Caco-2 (cell line): ENCODE measurements at places on chromosomes 13 and 19.

DNA sequence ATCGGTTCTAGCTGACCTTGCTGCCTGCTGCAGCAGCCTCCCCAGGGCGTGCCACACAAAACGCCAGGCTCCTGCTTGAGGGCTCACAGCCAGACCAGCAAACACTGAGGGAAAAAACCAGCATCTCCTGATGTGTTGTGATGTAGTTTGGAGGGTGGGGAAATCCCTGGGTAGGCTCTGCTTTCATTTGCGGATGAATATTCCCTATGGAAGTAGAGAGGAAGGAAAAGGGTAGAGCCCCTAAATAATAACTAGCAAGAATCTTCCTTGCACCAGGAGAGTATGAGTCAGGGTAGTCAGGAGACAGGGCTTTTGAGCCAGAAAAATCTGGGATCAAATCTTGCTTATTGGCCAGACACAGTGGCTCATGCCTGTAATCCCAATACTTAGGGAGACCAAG is 545.3 kb downstream of the RFC3 start:
- no peak for DNase-seq

- DNase-seq, result peak; percentile 67
These were observed 1.2 kb upstream of the EEF2 start for GRCh38 chr19:3986260-3987041.

DNA sequence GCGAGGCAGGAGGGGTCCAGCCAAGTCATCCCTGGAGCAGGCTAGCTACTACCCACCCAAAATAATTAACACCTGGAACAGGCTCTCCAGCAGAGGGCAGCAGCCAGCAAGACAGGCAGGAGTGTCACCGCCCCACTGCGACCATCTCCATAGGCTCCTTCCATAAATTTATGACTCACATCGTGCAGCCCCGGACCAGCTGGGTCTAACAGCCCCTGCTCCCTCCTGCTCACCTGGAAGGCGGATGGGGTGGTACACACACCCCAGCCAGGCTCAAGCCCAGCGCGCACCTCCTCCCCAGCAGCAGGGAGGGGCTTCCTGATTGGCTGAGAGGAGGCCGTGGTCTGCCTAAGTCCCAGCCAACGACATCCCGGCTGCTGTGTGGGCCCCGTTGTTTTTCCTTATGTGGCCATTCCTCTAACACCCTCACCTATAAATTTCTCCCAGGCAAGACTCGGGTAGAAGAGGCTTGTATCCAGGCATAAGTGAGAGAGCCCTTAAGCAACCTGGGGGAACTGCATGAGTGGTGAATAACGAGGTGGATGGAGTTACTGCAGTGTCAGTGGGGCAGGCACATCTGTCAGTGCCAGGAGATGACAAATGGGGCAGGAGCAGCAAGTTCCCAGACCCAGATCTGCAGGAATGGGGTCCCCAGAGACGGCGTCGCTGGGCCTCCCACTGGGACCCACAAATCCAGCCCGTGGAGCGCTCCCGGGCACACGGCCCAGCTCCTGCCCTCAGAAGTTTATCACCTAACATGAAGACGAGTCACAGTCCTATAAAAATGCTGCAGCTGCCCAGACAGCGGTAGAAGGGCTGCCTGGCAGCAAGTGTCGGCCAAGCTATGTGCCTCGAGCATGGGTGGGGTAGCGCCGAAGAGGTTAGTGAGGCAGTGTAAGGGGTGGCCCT is 43.1 kb downstream of the CEBPG start:
- DNase-seq, result peak; percentile 86

DNA sequence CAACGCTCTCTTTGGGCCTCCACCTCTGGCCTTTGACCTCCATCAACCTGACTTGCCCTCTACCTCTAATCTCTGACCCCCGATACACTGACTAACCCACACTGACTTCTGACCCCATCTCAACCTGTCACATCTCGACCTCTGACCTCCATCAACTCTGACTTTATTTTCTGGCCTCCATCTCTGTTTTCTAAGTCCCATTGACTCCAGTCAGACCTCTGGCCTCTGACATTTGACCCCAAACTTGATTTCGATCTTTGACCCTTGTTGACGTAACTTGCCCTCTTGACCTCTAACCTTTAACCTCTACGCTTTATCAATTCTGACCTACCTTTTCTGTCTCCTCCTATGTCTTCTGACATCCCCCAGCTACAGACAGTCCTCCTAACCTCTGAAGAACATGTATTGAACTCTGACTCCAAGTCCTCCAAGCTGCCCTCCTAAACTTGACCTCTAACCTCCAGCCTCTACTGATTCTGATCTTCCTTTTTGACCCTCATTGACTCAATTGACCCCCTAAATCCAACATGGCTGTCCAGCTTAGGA is 780 bp downstream of the ACP4 start:
- DNase-seq, result no peak

DNA sequence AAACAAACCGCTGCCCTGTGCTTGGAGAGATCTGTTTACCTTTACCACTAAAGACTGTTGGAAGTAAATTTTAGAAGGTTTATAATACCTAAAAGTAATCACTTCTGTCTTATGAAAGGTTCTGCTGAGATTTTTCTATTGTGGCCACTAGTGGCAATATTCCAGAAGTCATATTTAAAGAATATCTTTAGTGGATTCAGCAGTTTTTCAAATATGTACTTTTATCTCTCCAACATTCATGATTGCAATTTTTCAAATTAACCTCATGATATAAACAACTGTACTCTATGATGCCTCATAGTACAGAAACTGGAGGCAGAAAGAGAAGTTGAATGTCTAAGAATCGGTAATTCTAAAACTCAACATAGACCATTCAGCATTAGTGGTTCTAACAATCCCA is 53.2 kb upstream of the USPL1 start:
- DNase-seq, result no peak

DNA sequence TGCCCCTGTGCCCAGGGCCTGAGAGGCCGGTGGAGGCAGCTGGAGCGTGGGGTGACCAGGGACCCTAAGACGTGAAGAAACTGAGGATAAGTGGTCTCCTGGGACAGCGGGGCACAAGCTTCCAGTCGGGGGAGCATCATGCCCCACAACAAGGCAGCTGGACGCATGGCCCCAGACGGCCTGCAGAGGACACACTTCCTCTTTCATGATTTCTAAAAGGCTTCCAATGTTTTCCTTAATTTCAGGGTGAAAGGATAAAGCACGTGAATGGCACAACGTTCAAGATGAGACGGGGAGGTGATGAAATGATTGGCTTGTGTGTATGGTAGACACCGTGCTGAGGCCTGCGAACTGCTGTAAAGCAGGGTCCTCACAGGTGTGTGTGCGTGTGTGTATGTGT is 20.2 kb upstream of the MYDGF start:
- no peak for DNase-seq

- no peak for DNase-seq
These were observed 62.5 kb upstream of the F7 start for GRCh38 chr13:113043001-113043630.

DNA sequence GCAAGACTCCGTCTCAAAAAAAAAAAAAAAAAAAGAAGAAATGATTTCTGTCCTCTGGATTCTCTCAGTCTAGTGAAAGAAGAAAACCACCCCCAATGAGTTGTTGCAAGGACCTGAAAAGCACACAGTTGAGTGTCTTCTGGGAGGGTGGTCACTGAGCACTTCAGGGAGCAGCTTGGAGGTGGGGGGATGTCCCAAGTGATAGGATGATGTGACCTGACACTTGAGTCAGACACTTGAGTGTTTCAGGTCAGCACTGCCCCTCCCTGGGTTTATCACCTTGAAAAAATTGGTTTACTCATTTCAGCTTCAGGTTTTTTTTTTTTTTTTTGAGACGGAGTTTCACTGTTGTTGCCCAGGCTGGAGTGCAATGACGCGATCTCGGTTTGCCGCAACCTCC is 63.2 kb downstream of the ZNF823 start:
- no peak for DNase-seq

- DNase-seq, result peak; percentile 61
These were observed 146.8 kb downstream of the KCNRG start for GRCh38 chr13:50162001-50162400.

GRCh38 chr19:37251308-37252229 is 33.6 kb downstream of the ZNF383 start:
- DNase-seq, result no peak

DNA sequence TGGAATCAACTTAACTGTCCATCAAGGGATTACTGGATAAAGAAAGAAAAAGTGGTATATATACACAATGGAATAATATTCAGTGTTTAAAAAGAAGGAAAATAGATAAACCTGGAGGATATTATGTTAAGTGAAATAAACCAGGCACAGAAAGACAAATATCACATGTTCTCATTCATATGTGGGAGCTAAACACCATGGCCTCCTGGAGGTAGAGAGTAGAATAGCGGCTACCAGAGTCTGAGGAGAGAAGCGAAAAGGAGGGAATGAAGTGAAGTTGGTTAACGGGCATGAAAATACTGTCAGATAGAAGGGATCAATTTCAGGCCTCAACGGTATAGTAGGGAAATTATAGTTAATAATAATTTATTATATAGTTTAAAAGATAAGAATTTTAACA is 147.5 kb upstream of the OBI1 start:
- DNase-seq, result no peak

- no peak for DNase-seq
These were observed 13.5 kb downstream of the LMNB2 start for GRCh38 chr19:2443116-2443784.

- DNase-seq, result no peak
These were observed 235.9 kb downstream of the KLF12 start for GRCh38 chr13:73898276-73898675.

DNA sequence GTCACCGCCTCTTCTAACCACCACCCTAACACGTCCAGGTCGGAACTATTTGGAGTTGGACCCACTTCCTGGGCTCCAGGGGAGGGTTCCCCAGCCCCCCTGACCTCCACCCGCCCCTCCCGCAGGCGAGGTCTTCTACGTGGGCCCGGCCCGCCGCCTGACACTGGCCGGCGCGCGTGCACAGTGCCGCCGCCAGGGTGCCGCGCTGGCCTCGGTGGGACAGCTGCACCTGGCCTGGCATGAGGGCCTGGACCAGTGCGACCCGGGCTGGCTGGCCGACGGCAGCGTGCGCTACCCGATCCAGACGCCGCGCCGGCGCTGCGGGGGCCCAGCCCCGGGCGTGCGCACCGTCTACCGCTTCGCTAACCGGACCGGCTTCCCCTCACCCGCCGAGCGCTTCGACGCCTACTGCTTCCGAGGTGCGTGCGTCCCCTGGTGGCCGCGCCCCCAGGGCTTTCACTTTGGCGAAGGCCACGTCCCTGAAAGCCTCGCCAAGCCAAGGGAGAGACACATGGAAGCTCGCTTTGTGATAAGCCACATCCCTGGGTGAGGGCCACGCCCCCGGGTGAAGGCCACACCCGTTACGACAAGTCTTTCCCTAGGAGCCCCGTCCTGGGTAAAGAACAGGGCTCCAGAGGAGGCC is 13.2 kb downstream of the NCAN start:
- peak; percentile 87 for DNase-seq

GRCh38 chr13:105630431-105630830 is 905.0 kb downstream of the EFNB2 start:
- DNase-seq, result no peak

DNA sequence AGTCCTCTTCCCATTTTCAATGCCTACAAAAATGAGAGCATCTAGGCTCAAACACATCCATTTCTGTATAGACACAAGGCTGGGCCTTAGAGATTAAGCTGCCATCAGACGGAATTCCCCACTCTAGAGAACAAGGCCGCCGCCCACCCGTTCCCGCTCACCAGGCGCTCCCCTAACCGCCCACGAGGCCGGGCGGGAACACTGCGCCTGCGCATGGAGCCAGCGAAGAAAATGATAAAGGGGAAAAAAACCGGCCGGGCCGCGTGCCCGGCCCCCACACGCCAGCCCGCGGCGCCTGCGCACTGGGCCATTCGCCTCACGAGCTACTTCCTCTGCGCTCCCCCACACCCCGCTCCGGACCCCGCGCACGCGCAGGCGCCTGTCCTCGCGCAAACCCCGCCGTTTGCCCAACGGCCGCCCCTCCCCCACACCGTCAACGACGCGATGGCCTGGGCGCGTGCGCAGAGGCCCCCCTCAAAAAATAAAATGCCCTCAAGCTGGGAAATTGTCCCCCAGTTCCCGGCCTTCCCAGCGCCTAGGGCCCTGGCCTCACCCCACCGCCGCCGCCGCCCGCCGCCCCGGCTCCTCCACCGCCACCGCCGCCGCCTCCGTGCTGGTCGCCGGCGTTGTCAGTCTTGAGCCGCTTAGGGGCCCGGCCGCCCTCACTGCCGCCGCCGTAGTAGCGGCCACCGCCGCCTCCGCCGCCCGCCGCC is 483 bp downstream of the HNRNPL start:
- DNase-seq, result peak; percentile 98

GRCh38 chr13:88526853-88527215 is 855.7 kb downstream of the SLITRK5 start:
- DNase-seq, result no peak

GRCh38 chr19:3268763-3269162 is 44.3 kb downstream of the CELF5 start:
- DNase-seq, result no peak

DNA sequence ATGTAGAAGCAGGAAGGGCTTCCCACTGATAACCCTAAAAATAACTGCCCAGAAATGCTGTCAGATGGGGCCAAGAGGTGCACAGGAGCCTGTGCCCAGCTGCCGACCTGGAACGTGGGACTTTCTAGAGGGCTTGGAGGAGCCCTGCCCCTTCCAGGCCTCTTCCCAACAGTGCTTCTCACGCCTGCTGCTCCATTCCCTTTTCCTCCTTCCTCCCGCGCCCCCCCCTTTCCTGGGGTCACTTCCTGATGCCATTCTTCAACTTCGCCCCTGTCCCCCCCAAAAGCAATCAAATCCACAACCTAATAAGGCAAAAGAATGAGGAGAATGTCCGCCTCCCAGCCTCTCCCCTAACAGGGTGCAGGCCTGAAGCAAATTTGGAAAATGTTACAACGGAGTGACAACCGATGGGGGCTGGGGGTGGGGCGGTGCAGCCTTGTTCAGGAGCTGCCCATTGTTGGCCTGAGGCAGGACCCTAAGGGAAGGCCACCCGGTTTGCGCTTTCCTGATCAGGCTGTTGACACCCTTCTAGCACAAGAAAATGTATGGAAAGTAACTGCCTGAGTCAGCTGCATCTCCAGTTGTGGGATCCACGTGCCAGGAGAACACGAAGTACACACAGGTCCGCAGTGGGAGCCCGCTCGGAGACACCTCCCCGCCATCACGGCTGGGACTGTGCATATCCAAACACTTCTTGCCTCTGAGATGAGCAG is 18.7 kb downstream of the ACTN4 start:
- peak; percentile 96 for DNase-seq

- no peak for DNase-seq
These were observed 397.2 kb downstream of the SLITRK1 start for GRCh38 chr13:83485101-83485500.
